ENCODE measurements at places on chromosomes 7 and 10.

DNA sequence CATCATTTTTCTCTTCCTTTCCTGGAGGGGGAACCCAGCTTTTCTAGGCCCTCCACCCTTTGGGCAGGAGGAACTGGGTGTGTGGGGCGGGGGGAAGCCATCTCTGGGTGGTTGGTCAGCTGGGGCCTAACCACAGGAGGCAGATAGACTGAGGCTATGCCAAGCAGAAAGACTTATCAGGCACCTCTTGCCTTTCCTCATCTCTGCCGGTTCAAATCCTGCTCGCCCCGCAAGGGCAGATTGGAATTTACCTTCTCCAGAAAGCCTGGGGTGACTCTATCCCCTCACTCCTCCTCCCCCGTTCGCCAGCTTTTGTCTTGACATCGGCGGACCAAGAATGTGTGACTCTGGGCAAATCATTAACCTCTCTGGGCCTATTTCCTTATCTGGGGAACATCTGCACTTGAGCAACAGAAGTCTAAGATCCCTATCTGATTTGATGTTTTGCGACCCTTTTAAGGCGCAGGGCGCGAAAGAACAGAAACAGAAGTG, 584 bp upstream of the GARS1 start:
- peak; percentile 51 for DNase-seq

DNA sequence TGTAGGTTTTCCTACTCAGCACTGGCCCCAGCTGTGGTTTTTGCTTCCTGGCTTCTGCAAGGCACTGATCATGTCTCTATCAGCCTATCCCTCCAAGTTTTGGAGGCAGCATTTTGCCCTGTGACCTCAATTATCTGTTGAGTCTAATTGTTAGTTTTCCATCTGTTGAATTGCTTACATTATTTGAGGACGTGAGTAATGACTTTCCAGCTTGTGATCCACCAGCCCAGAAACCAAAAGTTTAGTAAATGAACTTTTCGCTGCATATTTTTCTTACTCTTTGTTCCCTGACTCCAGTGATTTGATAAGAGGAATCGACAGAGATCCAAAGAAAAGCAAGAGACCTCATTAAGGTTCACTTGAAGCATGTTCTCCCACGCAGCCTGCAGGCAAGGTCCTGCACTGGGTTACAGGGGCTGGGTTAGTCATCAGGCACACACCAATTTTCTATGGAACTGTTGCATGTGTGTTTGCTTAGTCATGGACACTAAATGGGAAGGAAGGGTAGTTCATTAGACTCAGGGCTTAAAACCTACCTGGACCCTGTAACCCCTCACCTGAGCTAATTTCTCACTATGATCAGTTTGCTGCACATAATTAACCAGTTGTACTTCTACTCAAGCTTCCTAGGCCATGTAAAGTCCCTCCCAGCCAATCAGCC, 57.2 kb downstream of the AKR1E2 start:
- DNase-seq = no peak

- no peak for DNase-seq
Measured at GRCh38 chr10:126650161-126650560, 20.3 kb downstream of the C10orf90 start.

DNA sequence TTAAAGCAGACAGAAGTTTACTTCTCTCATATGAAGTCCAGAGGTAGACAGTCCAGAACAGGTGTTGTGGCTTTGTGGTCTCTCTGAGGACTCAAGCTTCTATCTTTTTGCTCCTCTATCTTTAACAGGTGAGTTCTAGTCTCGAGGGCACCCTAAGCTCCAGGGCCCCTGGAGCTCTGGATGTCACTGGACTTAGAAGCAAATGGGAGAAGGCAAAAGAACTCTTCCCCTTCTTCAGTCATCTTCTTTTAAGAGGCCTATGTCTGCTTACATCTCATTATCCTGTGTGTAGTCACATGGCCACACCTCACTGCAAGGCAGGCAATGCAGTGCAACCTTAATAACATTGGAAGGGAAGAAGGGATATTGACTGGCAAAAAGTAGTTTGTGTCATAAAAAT, 61.6 kb downstream of the ADCYAP1R1 start:
- DNase-seq = no peak

GRCh38 chr7:122850528-122850927, 35.7 kb downstream of the CADPS2 start:
- no peak for DNase-seq

- no peak for DNase-seq
Measured at GRCh38 chr7:134522601-134523000, 4.8 kb upstream of the AKR1B10 start.

GRCh38 chr10:91215384-91215783, 5.1 kb upstream of the PCGF5 start:
- DNase-seq = no peak

GRCh38 chr7:140551355-140552239, 72.3 kb upstream of the MKRN1 start:
- DNase-seq = no peak

GRCh38 chr10:126398924-126399323, 10.6 kb upstream of the ADAM12 start:
- DNase-seq = no peak

DNA sequence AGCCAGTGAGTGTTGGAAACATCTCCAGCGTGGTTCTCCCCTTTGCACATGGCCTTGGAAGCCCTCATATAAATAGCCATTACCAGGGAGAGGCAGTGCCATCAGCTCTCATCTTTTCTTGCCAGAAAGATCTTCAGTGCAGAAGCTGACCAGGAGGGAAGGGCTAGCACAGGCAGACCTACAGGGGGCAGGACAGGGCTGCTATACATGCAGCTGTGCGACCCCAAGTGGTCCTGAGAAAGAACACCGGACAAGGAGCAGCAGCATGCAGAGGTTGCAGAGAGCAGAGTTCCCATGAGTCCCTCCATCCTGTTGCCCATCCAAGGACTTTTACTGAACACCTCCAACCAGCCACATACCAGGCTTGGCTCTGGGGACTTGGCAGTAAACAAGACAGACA, 17.1 kb downstream of the GRID1 start:
- DNase-seq = no peak

GRCh38 chr10:132320654-132321469, 11.1 kb upstream of the LRRC27 start:
- no peak for DNase-seq

DNA sequence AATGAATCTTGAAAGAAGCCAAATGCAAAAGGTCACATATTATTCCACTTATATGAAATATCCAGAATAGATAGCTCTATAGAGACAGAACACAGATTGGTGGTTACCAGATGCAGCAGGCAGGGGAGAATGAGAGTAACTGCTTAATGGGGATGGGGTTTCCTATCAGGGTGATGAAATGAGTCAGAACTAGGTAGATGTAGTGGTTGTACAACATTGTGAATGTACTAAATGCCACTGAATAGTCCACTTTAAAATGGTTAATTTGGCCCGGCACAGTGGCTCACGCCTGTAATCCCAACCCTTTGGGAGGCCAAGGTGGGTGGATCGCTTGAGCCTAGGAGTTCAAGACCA, 9.4 kb upstream of the SLC25A28 start:
- DNase-seq = no peak

- no peak for DNase-seq
Measured at GRCh38 chr10:65818990-65819389, 1106.8 kb upstream of the LRRTM3 start.

DNA sequence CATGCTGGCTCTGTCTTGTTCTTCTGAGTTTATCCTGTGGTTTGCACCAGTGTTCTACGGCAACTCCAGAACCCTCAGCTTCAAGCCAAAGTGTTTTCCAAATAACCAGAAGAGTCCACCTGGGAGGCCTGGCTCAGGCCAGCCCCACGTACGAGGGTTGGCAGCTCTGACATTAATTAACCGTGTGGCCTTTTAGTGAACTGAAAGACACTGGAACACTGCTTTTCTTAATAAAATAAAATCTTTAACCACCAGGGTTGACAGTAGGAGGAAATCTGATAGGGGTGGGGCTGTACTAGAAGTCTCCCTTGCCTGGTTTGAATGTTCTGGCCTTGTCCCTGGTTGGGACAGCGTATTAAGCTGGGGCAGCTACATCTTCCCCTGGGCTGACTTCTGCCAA, 64.9 kb downstream of the SYPL1 start:
- no peak for DNase-seq

GRCh38 chr7:130956417-130957136, 222.6 kb upstream of the KLF14 start:
- DNase-seq = no peak

DNA sequence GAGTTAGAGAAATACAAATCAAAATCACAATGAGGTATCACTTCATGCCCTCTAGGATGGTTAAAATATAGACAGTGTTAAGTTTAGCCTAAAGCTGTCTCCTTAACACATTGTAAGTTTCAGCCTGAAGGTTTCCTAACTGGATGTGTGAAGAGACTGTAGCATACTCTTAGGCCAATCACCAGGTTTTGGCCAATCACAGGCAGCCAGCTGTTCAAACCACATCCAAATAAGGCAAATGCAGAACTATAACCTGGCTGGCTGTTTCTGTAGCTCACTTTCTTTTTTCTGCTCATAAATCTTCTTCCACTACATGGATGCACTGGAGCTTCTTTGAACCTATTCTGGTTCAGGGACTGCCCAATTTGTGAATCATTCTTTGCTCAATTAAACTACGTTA, 19.7 kb downstream of the ESYT2 start:
- peak; percentile 79 for DNase-seq

GRCh38 chr7:64867863-64868440, 35.1 kb upstream of the ZNF273 start:
- DNase-seq = no peak

- no peak for DNase-seq
Measured at GRCh38 chr7:3117488-3118231, 74.0 kb upstream of the CARD11 start.

DNA sequence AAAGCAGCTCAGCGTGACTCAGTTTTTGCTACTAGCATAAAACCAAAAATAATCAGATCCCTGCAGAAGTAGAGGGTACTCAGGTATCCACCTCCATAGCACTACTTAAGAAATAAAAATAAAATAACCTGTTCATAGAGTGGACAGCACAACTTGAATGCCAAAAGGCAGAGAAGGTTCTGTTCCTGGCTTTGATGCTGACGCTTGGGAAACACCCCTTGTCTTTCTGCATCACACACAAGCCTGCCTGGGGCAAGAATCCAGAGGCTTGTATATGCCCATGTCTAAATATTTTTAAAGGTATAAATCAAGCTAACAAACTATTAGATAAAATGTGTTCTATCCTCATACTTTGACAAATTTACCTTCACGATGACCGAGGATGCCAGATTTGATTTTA, 207.3 kb downstream of the KIAA1217 start:
- no peak for DNase-seq

DNA sequence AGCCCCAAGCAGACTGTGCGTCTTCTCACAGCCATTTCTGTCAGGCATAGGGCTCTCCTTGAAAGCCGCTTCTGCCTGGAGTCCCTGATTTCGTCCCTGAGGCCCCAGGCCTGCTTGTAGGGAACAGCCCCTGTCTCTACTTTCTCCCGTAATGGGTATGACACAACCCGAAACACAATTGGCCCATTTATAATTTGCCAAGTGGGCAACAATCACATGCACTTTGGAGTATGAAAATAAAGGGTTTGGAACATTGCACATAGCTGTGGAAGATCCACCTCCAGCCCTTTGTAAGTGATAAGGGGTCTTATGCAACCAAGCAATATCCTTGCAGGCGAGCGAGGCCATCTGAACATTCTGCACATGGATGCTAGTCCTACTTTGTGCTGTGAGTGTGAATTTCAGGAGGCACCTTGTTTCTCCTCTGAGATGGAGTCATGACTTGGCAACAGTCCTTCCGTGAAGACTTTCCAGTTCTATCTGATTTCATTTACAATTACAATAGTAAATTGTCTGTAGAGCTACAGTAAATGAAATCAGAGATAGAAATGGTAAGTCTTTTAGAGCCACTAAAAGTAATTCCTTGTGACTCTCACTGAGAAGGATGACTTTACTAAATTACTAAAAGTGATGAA, 141.5 kb downstream of the CUBN start:
- no peak for DNase-seq

GRCh38 chr7:84939888-84940287, 247.0 kb downstream of the SEMA3D start:
- no peak for DNase-seq

- DNase-seq = no peak
Measured at GRCh38 chr7:130371046-130371445, 9.2 kb upstream of the CPA1 start.

DNA sequence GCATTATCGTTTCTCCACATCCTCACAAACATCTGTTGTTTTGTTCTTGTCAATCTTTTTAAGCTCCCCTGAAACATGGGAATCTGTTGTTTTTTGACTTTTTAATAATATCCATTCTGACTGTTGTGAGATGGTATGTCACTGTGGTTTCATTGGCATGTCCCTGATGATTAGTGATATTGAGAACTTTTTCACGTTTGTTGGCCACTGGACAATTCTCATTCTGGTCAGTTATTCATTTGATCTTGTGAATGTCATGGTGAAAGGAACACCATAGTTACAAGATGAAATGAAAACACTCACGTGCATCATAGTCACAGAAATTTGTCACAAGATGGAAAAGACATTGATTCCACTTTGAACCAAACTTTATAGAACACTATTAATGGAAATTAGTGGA, 20.5 kb upstream of the SGCE start:
- no peak for DNase-seq

DNA sequence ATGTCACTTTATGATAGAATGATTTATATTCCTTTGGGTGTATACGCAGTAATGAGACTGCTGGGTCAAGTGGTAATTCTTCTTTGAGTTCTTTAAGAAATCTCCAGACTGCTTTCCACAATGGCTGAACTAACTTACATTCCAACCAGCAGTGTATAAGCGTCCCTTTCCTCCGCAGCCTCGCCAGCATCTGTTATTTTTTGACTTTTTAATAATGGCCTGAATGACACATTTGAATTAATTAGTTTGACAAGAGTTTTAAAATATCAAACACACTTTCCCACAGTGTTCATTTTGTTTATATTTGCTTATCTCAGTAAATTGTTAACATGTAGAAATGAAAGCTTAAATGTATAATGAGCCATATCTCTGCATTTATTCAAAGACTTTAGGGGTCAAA, 116.8 kb downstream of the TES start:
- no peak for DNase-seq

- DNase-seq = peak; percentile 84
Measured at GRCh38 chr7:102132209-102132752, 154.4 kb upstream of the SH2B2 start.

GRCh38 chr7:151431768-151432311, 8.1 kb downstream of the CRYGN start:
- no peak for DNase-seq

Measured in CD14-positive monocyte (primary cell).